ENCODE measurements at places on chromosomes 6 and 20.

GRCh38 chr6:82144007-82144851 lies 103.3 kb downstream of the IBTK start:
- peak; percentile 91 for DNase-seq

DNA sequence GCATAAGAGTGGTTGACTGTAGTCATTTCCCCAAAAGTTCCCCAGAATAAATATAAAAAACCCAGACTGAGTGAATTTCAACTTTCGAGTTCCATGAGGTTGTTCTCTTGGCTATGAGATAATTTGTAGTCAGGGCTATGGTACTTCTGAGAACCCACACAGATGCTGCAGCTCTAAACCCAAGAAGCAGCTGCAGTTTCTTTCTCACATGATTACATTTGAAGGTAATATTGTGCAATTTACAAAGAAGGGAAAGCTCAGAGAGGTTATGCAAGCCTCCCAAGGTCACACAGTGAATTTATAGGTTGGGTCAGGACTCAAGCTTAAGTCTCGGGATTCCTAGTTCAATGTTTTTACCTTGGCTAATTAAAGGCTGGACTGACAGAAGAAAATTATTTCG lies 29.7 kb upstream of the CD93 start:
- DNase-seq = no peak

DNA sequence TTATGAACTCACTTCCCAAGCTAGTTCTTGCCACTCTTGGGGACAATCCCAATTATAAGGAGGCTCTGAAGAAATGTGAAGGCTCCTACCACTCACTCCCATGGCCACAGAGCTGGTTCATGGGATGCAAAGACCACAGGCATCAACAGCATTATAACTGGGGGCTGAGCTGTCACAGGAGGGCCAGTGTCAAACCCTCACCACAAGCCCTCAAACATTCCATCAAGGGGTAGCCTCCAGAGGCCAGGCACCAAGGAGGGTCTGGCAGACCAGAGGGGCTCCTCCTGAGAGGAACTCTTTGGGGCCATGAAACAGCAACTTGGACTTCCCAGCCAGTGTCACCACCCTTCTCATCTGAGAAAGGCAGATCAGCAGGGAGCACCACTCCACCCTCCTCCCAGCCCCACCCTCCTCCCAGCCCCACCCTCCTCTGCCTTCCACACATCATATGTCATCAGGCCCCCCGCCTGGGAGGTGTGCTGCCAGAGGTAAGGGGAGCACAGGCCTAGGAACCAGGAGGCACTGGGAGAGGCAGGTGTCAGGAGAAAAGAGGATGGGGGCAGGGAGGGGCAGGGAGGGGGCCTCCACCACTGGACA lies 1.2 kb upstream of the TSPO2 start:
- no peak for DNase-seq

- DNase-seq = no peak
Measured at GRCh38 chr6:66568271-66568670, 861.2 kb upstream of the EYS start.

- DNase-seq = no peak
Measured at GRCh38 chr20:2300420-2300819, 4.6 kb downstream of the TGM3 start.

Data from fibroblast of skin of left biceps (primary cell).